Activated gamma-delta T cell (primary cell): ENCODE measurements at places on chromosomes 13 and 19.

- no peak for DNase-seq
Measured at GRCh38 chr13:92575777-92576176, 650.8 kb upstream of the GPC6 start.

GRCh38 chr19:49680421-49681351 is 3.6 kb downstream of the PRMT1 start:
- DNase-seq: peak; percentile 87

DNA sequence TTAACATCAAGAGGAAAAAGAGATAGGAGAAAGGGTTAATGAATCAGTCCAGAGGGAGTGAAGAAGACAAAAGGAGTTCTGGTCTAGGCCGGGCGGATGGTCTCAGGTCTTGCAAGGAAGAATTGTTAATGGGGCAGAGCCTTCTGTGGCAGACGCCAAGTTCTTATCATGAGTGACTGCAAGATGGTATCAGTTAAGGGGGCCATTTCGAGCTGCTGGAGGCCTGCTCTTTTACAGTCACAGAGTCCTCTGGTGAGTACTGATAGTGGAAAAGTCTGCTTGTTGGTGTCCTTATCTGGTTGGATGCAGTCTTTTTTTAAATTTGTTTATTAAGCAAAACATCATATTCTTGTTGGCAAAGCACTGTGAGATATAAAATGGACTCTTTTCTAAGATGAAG is 590.9 kb upstream of the SGCG start:
- DNase-seq: no peak

GRCh38 chr19:42269478-42270345 is 660 bp downstream of the CIC start:
- DNase-seq: no peak

- no peak for DNase-seq
Measured at GRCh38 chr19:28429356-28429755, 783.6 kb downstream of the UQCRFS1 start.

DNA sequence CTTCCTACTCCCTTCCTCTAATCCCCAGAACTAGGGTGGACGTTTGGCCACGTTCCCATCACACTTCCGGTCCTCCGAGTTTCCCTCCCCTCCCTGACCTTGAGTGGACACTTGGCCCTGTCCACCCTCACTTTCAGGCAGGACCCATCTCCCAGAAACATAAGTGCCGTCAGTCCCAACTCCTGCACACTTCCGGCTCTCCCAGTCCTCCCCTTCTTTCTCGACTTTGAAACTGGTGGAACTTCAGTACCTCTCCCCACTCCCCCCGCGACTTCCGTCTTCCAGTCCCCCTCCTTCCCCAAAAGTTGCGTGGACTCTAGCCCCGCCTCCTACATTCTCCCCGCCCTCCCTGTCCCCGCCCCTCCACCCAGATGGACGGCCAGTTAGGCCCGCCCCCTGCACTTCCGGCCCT is 278 bp upstream of the ZNF274 start:
- DNase-seq: peak; percentile 53

GRCh38 chr13:105972306-105972721 is 563.1 kb downstream of the EFNB2 start:
- DNase-seq: no peak

- no peak for DNase-seq
Measured at GRCh38 chr13:39023316-39023715, 14.6 kb downstream of the PROSER1 start.

GRCh38 chr13:30880856-30881155 is 25.3 kb upstream of the MEDAG start:
- no peak for DNase-seq

- no peak for DNase-seq
Measured at GRCh38 chr19:28915202-28915601, 297.7 kb downstream of the UQCRFS1 start.

GRCh38 chr19:996051-996838 is 4.0 kb upstream of the GRIN3B start:
- DNase-seq: peak; percentile 98

DNA sequence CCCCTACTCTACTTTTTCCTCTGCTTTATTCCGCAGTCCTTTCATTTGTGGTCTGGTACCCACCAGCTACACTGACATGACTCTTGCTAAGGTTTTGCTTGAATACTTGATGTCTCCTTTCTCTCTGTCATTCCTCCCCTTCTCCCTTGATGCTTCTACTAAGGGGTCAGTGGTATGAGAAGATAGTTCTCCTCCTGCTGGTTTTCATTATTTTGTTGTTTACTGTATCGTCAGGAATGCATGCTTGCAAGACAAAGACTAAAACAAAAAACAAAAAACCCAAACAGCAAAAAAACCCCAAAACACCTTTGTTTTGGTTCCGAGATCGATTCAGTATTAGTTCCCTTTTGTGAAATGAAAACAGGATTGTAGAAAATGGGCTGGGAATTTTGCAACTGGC is 59.5 kb downstream of the PCCA start:
- no peak for DNase-seq

DNA sequence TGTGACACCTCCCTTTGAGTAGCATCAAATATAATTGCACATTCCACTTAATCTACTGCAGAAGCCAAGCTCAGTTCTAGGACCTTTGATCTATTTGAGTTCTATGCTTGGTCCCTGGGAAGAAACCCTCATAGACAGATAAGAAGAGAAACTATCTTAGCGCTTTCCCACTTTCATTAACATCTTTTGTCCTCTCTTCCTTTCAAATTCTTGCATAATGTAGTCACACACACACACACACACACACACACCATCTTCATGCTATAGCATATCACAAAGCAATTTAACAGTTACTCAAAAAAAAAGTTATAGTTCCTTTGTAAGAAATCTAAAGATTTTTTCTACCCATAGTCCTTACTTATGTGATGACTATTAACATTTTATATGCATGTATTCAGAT is 735.9 kb upstream of the PCDH9 start:
- no peak for DNase-seq

GRCh38 chr13:113607889-113608635 is 23.5 kb downstream of the TFDP1 start:
- no peak for DNase-seq

GRCh38 chr19:12034198-12034597 is 1.3 kb downstream of the ZNF433 start:
- DNase-seq: no peak

- no peak for DNase-seq
Measured at GRCh38 chr13:108769213-108770070, 140.0 kb downstream of the MYO16 start.

DNA sequence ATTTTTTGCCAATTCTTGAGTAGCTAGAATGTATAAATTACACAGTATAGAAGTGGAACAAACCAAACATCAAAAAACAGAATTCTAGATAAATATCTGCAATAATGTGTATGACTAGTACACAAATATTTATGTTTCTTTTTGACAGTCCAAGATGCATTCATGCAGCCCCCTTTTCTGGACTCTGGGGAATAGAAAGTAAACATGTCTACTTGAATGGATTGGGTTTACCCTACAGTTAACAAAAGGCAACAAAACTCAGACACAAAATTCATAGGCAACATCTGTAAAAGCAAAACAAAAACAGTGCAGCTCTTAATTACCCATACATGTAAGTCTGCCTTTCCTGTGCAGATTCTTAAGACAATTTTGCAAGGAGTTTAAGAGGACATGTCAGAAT is 419.4 kb upstream of the DACH1 start:
- no peak for DNase-seq

DNA sequence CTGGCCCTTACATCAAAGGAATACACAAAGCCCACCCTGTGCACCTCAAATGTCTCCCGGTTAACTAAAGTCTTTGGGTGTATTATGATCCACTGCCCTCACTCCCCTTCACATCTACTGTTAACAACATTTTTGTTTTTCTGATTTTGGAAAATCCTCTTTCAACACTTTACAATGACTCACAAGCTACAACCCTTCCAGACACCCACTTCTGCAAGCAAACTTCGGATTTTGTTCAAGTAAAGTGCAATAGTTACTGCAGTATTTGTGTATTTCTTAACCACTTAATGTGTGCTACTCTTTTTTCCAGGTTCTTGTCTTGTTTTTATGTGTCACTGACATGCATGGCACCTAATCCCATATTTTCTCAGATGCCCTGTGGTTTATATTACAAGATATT is 101.1 kb downstream of the EDNRB start:
- DNase-seq: no peak

DNA sequence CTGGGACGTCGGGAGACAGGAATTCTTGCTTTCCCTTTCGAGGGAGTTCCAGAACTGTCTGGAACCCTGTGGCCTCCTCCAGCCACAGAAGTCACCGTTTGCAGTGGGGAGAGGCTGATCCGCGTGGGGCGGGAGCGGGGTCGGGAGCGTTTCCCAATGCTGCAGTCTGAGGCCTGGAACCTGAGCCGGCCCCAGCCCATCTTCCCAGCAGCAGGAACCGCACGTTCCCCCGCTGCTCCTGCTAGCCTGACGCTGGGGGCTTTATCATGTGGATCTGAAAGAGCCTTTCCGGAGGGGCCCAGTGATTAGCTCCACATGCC is 13.4 kb downstream of the DPP9 start:
- DNase-seq: no peak

DNA sequence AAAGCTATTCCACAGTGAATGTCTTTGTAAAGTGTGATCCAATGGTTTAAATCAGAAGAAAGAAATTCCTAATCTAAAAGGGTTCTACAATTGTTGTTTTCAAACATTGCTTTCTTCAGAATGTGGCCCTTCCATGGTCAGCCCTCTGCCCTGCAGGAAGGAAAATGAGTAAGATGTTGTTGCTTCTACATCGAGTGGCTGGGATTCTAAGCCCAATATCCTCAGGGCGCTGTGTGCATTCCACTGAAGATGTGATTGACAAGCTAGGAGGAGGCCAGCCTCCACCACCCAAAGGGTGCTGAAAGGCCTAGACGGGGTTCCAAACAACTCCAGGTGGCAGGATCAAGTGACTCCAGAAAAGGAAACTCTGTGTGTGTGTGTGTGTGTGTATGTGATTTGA is 316.9 kb upstream of the TSHZ3 start:
- DNase-seq: no peak

DNA sequence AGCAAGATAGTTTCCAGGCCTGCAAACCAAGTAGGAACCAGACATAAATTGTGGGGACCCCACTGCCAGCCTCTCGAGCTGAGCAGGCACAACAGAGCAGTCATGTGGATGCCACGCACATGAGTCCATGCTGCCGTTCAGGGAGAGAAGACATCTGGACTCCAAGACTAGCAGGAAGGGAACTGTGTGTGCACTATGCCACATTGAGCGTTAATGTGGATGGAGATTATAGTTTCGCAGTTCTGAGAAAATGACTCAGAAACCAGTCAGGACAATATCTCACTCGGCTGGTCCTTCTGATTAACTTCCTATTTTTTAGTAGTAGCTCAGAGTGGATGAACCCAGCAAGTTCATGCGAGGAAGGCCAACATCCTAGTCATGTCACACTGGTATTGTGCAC is 124.9 kb downstream of the CRYL1 start:
- no peak for DNase-seq

GRCh38 chr13:67075239-67075638 is 154.9 kb downstream of the PCDH9 start:
- DNase-seq: no peak

DNA sequence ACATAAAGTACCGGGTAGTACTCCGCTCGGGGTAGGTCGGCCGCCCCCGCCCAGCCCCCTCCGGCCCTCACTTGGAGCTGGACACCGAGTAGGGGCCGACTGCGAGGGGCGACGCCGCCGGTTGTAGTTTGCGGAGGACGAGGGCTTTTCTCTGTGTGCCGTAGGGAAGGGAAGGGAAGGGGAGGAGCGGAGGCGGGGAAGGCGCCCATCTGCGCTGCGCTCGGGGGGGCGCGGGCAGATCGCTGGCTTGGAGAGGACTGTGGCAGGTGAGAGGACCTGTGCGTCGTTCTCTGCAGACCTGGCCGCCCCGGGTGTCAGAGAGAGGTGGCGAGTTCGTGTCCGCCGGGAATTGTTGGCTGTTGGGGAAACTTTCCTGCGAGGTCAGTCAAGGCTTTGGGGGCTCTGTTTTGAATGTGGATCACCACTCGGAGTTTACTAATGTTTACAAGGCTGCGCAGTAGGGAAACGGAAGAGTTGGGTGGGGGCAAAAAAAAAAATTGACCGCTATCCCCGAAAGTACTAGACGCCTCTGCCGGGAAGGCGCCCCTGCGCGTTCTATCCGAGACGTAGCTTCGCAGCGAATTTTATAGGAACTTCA is 1.4 kb downstream of the ING1 start:
- DNase-seq: no peak

DNA sequence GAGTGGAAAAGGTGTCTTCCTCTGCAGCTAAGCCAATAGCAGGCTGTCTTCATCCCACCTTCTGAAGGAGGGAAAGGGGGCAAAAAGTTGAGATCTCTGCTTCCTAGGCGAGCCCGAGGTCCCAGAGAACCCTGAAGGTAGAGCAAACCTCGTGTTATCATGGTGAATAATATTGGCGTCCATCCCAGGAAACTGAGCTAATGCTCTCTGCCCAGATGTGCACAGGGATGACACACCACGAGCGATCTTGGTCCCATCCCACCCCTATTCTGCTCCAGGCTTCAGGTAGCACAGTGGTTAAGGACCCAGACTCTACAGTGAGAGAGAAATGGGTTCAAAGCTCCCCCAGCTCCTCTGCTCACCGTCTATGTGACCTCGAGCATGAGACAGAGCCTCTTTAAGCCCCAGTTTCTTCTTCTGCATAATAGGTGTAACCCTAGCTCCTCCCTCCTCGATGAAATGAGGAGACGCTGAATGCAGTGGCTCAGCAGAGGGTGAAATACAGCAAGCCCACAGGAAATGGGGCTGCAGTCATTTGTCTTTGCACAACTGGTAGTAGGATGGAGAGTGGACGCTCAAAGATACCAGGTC is 9.9 kb upstream of the CEACAM20 start:
- no peak for DNase-seq

- DNase-seq: no peak
Measured at GRCh38 chr19:44682807-44683206, 11.5 kb downstream of the CEACAM19 start.

DNA sequence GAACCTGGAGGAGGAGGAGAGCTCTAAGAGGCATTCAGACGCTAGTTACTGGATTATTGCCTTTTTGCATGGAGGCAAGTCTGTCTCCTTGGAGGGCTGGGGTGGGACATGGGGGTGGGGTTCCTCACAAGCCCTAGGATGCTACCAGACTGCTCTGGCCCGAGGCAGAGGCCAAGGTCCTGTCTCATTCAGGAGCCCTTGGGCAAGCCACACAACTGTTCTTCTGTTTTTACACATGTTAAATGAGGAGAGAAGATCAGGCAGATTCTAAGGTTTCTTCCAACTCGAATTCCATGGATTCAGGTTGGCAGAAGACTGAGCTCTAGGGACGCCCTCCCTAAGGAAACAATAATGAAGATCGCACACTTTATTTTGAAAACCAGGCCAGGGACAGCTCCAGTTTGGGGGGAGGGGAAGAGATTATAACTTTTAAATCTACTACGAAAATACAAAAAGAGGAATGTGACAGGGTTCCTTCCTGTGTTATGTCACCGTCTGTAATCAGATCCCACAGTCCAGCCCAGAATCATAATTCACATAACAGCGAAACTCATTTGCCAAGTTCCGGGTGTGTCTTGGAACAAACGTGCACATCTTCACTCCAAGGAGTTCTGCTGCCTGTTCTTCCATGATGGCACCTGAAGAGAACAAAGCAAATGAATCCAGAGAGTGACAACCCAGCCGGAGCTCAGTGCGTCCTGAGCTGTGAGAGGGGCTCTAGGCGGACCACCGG is 25.2 kb downstream of the IL17D start:
- no peak for DNase-seq
